ENCODE measurements at places on chromosomes 6 and 20.

DNA sequence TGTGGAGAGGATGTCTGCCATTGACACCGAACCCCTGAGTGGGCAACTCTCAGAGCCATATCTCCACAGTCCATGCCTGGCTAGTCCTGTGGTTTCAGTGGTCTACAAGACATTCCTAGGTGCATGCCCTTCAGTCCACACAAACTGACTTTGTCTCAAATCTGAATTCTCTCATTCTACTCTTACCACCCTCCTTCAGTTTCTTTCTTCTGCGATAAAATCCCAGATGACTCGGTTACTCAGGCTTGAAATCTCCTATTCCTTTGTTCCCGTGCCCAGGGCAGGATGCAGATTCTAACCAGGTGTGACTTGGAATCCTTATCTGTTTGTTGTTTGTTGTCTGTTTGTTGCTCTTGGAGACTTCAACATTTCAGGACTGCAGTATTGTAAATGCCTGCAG, 9.3 kb downstream of the CDS2 start:
- DNase-seq, result no peak

DNA sequence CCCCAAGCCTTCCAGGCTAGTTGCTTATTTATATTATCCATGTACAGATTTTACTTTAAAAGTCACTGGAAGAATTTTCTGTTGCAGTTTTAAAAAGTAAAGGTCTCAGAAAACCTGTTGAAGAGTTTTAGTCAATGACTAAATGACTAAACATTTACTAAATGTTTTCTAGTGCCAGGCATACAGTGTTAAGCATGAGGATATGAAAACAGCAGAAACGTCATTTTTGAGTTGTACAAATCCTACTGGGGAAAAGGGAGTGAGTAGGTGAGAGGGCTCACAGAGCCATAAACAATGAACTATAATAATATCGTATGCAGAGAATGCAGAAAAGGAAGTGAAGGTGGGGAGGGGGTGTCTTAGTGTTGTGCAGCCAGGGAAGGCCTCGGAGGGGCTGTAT, 66.3 kb downstream of the MAN1A1 start:
- no peak for DNase-seq

GRCh38 chr6:154343473-154344308, 12.9 kb downstream of the IPCEF1 start:
- peak; percentile 11 for DNase-seq

GRCh38 chr6:116945809-116946208, 68.8 kb downstream of the RFX6 start:
- DNase-seq, result no peak

- DNase-seq, result peak; percentile 10
These were observed 54.4 kb upstream of the CEP85L start for GRCh38 chr6:118705544-118706491.

GRCh38 chr20:40019510-40019909, 669.5 kb downstream of the MAFB start:
- DNase-seq, result no peak

DNA sequence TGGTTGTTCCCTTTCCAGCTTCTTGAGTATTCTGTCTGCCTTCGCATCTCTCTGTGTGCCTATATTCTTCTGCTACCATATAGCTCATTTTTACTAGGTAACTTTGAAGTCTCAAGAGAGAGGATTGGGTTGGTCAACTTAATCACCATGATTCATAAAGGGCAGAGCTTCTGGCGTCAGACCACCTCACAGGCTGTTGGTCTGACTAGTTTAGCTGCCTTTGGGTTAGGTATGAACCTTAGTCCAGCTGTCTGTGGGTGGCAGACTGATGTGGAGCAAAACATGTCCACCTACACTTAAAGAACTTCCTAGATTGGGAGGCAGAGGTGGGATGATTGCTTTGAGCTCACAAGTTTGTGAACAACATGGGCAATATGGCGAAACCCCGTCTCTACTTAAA, 192.2 kb upstream of the SGK1 start:
- no peak for DNase-seq

GRCh38 chr6:113631666-113632065, 225.5 kb upstream of the MARCKS start:
- DNase-seq, result no peak

GRCh38 chr6:96899019-96899418, 1.3 kb upstream of the NDUFAF4 start:
- no peak for DNase-seq

GRCh38 chr6:116631379-116631990, 15.2 kb downstream of the RSPH4A start:
- DNase-seq, result no peak

GRCh38 chr6:127992144-127992543, 91.3 kb upstream of the THEMIS start:
- DNase-seq, result no peak

GRCh38 chr6:72554761-72555221, 67.1 kb upstream of the KCNQ5 start:
- DNase-seq, result no peak

GRCh38 chr6:452301-453067, 60.9 kb downstream of the IRF4 start:
- DNase-seq, result no peak

DNA sequence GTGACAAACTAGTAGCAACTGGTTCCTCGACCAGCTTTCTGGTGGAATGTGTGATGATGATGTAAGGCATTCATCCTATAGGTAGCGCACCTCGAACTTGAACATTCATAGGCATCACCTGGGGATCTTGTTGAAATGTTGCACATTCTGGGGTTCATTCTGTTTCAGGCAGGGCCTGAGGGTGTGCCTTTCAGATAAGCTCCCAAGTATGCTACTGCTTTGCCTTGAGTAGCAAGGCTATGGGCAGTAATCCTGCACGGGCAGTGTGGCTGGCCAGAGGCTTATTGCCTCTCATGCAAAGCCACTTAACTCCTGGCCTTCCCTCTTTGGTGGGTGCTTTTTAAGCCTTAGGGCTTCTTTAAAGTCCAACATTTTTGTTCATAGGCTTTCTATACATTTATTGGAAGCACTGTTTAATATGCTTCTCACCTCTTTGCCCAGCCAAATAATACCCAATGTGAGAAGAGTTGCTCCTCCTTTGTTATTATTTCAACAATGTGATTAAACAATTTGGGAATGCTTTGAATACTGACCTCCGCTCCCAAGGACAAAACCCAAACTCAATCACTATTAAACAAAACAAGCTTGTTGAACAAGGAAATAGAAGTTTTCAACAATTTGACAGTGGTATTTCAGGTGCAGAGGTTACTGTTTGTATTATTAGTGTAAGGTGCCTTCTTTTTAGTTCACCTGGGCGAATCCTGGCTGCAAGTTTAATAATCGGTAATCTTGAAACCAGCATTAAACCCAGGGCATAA, 57.5 kb downstream of the JARID2 start:
- no peak for DNase-seq

DNA sequence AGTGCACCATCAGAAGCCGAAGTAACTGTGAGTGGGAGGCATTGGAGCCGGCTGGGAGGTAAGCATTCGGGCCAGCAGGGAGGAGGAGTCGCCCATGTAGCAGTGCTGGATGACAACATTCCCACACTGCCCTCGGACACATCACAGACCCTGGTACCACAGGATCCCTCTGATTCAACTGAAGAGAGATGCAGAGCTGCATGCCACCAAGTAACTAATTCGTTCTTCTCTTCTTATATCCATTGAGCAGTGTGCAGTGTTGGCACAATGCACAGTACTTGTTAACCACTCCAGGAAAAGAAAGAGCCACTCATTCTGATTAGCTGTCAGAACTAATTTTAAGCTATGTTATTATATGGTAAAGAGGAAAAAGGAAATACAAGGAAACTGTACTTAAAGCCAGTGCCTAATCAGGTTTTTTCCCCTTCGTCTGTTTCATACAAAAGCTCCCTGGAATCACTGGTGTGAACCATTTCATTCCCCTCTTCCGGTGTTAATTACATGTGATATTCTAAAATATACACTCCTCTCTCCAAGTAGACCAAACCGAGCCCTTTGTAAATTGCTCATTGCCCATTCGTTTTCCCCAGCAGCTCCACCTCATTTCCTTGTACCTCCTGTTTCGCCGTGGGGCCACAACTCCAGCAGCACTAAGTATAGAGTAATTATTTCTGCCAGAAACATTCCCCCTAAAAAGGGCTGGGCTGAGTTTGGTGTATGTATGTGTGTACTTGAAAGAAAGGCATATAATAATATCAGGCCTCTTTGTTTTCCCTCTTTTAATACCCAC, 32.4 kb upstream of the ADTRP start:
- DNase-seq, result no peak

DNA sequence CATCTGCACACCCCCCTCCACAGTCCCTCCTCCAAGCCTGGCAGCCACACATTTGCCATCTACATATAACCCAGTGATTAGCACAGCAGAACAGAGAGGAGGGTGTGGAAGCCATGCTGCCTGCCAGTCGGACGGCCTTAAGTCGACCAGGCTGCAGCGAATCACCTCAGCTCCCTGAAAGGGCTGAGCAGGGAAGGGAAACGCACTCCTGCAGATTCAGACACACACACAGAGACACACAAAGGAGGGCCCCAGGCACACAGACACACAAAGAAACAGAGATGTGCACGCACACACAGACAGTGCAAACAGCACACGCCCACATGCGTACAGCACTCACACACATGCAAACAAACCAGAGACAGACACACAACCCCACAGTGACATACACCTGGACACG, 11.2 kb upstream of the SIRPA start:
- DNase-seq, result no peak

DNA sequence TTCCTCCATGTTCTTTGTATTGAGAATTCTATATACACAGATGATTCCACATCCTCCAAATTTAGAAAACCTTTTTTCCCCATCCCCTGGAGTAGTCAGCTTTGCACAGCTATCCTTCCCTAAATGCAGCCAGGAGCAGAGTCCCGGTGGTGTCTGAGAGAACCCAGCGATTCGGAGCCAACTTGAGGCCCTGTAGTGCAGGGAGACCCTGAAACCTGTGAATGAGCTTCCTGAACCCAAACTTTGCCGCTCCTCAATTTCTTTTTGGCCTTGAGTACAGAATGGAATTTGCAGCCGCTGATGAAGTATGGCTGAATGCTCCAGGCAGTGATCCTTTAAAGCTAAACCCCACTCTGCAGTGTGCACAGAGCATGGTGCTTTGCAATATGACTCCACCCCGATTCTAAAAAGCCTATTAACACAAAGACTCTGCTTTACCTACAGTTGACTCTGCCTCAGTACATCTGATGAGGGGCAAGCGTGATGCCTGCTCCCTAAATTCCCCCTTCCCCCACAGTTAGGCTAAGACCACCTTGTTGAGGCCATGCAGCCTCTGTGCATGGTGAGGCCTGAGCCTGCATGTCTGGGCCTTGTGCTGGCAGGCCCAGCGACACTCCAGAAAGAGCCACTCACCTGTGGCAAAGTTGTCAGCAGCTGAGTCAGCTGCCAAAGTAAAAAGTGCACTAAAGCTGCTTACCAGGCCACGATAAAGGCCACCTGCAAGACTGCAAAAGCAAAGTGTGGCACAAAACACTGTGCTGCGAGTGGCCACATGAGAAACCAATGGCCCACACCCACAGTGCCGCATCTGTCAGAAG, 82.1 kb downstream of the PLEKHG1 start:
- no peak for DNase-seq

- no peak for DNase-seq
These were observed 6.8 kb upstream of the SPATS1 start for GRCh38 chr6:44335631-44336030.

All from T47D (cell line).